HCT116 (cell line): ENCODE measurements at places on chromosomes 5 and 9. TPM values are rescaled to one million over a fixed set of nuclear protein-coding genes. Genes with fewer than 3 reads are reported as not detected.
A peak's percentile ranks its signal among the peaks of the same experiment; 100 is the strongest.

DNA sequence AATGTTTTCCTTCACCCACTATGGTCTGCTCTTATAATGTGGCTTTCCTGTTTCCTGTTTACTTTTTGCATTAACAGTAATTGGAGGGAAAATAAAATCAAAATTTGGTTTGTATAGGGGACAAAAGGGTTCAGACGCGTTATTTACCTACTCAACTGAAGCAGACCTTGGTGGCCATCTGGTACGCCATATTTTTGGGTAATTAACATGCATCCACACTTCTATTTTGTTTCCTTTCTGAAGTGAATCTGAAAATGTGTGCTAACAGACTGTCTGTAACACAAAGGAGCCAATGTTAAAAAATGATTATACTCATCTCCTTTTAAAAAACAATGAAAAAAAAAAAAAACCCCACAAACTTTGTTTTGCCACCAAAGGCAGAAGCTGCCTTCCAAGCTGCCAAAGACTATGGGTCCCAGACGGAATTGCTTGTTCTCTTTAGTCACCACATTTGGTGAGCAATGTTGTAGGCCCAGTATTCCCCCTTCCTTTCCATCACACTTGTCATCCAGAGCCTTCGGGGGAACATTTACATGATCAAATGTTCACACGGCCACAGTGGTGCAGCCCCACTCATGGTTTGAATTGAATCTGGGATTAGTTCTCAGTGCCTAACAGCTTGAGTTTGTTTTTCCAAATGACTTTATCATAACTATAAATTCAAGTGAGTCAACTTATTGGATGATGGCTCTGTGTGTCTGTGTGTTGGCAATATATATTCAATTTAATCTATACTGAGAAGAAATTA, 323.7 kb upstream of the CD180 start:
- no peak for DNase-seq

GRCh38 chr9:3157011-3157410, 313.1 kb upstream of the PUM3 start:
- DNase-seq: no peak

- DNase-seq: no peak
Measured at GRCh38 chr5:127013407-127013806, 17.0 kb downstream of the MARCHF3 start.

GRCh38 chr5:3375586-3376311, 219.9 kb upstream of the IRX1 start:
- DNase-seq: no peak

DNA sequence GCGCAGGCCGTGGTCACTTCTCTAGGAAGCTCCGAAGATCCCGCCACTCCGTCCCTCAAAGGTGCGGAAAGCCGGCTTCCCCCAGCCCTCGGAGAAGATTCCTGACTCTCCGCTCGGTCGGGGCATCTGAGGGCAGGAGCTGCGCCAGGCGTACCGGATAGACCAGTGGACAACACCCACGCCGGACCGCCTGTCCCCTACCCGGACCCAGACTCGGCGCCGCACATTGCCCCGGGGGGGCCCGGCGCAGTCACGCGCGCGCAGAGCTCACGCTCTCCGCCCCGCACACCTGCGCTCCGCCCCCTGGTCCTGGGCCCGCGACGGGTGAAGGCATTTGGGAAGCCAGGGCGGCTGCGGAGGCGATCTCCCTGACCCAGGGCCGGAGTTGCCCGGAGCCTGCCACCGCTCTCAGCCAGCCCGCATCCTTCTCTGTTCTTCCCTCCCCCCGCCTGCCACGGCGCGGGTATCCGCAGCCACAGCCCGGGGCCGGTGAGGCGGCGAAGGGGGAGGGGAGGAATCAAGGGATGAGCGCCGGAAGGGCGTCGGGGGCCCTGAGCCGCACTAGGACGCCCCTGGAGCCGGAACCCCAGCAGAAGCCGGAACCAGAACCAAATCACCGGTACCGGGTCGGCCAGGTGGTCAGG, 448 bp downstream of the RELL2 start:
- DNase-seq: no peak

DNA sequence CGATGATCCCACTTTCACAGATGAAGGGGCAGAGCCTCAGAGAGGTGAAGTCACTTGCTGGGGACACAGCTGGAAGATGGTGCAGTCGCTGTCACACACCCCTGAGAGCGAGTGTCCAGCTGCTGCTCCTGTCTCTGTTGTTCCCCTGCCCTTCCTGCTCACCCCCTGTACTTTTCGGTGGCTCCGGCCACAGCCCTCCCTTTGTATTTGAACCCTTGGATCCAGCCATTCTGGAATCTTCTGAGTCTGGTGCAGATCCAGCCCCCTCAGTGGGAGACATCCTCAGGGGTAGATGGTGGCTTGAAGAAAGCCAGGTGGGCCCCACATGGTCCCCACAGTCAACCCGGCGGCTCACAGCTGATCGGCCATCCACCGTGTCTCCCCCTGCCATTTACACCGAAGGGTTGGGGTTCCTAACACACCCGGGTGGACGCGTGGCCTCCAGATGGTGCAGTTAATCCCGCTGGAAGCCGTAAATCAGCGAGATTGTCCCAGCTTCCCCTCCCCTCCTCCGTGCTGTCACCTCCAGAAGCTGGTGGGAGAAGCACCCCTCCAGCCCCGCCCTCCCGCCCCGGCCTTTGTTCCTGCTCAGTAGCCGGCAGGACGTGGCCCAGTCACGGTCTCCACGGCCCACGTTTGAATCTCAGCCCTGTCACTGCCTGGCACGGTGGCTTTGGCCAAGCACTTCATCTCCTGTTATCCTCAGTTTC, 204.8 kb downstream of the C9orf50 start:
- no peak for DNase-seq

DNA sequence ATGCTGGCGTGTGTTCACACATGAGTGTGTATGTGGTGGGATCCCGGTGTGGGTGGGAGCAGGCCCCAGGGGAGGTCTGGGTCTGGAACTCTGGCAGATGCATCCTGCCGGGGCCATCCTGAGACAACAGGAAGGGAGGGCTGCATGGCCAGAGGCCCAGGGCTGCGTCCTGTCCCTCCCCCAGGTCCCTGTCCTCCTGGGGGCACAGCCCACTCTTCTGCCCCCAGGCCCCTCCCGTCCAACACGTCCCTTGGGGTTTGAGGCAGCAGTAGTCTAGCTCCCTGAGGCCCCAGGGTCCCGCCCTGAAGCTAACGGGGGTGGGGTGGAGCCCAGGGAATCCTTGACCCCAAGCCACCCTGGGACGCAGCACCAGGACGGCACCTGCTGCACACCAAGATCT, 16.6 kb downstream of the FLT4 start:
- DNase-seq: no peak

DNA sequence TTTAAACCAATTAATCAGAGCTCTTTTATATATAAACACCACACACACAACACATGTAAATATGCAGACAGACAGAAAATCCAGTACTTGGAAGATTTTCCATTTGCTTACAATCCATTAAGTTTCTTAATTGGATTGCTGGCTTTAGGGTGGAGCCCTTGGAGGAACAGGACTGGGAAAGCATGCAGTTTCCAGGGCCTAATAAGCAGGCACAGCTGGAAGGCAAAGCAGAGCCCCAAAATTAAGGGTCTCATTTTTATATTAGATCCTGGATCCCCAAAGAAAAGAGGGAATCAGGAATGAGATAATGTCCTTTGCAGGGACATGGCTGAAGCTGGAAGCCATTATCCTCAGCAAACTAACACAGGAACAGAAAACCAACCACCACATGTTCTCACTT, 13.1 kb upstream of the SMC2 start:
- no peak for DNase-seq

- no peak for DNase-seq
Measured at GRCh38 chr5:160467555-160468362, 46.1 kb downstream of the PTTG1 start.

GRCh38 chr5:60945813-60946187, 795 bp downstream of the NDUFAF2 start:
- no peak for DNase-seq

DNA sequence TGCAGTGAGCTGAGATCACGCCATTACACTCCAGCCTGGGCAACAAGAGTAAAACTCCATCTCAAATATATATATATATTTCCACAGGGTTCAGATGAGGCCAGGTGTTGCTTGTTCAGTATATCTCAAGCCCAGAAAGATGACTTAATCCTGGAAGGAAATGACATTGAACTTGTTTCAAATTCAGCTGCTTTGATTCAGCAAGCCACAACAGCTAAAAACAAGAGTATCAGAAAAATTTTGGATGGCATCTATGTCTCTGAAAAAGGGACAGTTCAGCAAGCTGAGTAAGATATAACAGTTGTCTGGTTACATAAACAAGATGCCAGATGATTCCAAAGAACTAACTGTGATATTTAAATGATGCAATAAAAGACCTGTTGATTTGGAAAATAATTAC, 352.0 kb downstream of the KCTD16 start:
- no peak for DNase-seq

- DNase-seq: no peak
Measured at GRCh38 chr9:104536756-104537155, at the start of gene OR13C3. Gene OR13C3 (minus strand): TSS chr9:104536856. CDS start chr9:104536723, 133 bp downstream.

GRCh38 chr5:179959641-179960040, 51.9 kb upstream of the TBC1D9B start:
- no peak for DNase-seq

DNA sequence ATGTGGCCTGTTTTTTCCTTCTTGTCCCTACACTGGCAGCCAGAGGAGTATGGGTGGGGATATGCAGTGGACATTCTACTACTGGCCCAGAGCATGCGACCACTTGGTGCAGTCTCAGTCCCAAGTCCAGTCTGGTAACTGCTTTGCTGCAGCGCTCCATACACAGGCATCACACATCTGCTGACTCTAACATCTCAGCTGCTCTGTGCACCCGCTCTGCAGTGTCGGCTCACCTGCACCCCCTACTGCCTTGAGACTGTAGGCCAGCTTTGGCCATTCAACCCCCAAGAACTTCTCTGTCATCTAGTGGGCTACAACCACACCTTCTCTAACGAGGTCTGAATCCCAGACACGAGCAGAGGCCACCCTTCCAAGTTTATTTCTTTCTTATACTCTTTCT, 46.4 kb upstream of the SLCO6A1 start:
- peak; percentile 27 for DNase-seq

GRCh38 chr9:35072461-35073278, at the start of gene VCP:
Gene VCP (minus strand): TSS chr9:35072625. CDS start chr9:35072353, 272 bp downstream.
- peak; percentile 99 for DNase-seq

- DNase-seq: peak; percentile 71
Measured at GRCh38 chr5:80083101-80083890, 48.1 kb downstream of the THBS4 start.

- no peak for DNase-seq
Measured at GRCh38 chr9:16413509-16414016, 456.9 kb downstream of the BNC2 start.

DNA sequence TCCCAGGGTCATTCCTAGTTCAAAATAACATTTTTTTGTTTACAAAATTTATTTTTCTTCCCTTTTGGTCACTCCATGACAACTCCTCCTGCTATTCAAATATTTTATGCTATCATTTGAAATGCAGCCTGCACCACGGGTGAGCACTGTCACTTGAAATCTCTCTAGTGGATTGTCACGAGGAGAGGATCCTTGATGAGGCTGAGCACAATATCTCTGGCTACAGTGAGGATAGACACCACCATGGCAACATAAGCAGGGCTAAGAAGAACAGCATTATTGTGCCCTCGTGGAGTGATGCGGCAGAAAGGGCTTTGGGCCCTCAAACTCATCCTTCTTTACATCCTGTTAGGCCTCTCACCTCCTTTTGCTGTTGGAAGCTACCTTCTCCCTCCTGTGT, 321.9 kb downstream of the RAB3C start:
- no peak for DNase-seq

DNA sequence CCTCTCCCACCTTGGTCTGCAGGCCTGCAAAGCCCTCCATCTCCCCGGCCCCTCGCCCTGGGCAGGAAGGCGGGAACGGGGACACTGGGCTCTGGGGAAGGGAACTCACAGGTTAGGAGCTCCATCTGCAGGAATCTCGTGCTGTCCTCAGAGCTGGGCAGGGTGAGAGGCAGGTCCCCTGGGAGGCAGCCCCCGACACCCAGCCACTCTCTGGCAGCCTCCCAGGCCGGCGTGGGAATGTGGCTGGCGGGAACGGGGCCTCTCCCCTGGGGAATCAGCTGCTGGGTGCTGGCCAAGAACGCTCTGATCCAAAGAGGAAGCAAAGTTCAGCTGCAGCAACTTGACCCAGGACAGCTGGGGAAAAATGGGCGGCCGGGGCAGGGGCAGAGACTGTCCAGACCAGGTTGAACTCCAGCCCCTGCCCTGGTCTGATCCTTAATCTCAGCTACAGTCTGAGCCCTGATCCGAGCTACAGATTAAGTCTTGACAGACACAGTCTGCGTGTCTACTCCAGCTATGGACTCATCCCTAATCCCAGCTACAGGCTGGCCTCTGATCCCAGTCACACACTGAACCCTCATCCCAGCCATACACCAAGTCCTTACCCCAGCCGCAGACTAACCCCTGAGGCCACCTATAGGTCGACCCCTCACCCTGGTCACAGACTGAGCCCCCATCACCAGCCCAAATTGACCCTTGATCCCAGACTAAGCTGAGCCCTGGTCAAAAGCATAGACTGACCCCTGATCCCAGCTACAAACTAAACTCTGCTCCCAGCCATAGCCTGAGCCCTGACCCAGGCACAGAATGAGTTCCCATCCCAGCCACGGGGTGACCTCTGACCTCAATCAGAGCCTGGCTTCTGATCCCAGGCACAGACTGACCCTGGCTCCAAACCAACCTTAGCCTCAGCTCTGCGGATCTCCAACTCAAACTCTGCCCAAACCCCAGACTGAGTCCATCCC, 37.3 kb upstream of the EGFL7 start:
- DNase-seq: no peak

DNA sequence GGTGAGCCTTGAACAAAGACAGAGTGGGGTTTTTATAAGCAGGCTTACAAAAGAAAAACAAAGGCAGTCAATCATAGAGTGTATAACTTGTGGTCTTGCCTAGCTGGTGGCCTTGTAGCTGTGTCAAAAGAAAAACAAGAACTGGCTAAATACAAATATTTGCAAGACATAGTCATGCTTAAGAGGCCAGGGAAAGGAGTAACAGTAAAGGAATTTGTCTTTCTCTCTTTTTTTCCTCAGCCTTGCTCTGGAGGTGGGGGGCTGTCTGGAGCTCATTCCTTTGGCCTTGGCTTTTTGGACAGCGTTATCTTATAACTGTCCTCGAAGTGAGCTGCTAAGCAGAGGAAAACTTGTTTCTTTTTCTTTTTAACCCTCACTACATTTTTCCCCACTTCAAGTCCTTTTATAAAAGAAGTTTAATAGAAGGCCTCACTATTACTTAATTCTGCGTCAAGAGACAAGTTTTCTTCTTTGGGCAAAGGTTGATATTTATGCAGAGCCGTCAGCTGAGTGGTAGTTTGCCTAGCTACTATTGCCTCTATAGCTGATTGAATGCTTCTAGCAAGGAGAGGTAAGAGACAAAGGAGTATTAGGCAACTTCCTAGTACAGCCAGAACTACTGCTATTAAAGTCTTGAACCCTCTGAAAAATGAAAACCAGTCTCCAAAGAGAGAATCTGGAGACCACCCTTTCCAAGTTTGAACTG, 14.3 kb downstream of the CEL start:
- DNase-seq: no peak

Gene MIGA2
- 23.7 TPM for total RNA-seq

Gene CCDC112
- total RNA-seq: 13.7 TPM

Gene EHMT1
- 86.1 TPM for total RNA-seq

Gene SLIT3
- total RNA-seq: 0.10 TPM

Gene GLT6D1
- total RNA-seq: not detected

Gene TEX48
- not detected for total RNA-seq

Gene FAM120A
- 122 TPM for total RNA-seq

Gene HAPLN1
- 0.05 TPM for total RNA-seq

Gene UGT3A2
- not detected for total RNA-seq

Gene KCNIP1
- total RNA-seq: not detected

Gene IGIP
- 5.2 TPM for total RNA-seq

Gene PCDHB3
- total RNA-seq: 0.10 TPM

Gene NR2F1-AS1
- 20.1 TPM for total RNA-seq

Gene DNAH5
- 0.37 TPM for total RNA-seq

Gene CCDC192
- not detected for total RNA-seq

Gene MARCHF11
- total RNA-seq: not detected
